ENCODE measurements at places on chromosomes 4 and X.
A peak's percentile ranks its signal among the peaks of the same experiment; 100 is the strongest.

DNA sequence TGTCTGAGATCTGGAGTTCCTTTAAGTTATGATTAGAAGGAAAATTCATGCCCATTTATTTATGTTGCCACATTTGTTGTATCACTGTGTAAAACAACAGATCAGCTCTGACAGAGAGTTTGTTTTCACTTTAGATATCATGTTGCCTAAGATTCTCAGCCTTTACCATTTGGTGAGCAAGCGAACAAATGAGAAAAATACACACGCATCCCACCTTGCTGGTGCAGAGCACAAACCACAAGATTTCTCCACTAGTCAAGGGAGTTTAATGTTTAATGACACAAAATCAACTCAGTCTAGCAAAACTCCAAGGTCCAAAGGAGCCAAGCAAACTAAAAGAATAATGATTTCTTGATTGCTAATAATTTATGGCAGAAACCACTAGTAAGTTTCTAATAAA is 27.7 kb downstream of the FGF5 start:
- no peak for DNase-seq

GRCh38 chr4:52979020-52979419 is 116.9 kb downstream of the RASL11B start:
- DNase-seq, result no peak

- no peak for DNase-seq
These were observed 116.4 kb upstream of the NKX1-1 start for GRCh38 chr4:1522606-1523005.

DNA sequence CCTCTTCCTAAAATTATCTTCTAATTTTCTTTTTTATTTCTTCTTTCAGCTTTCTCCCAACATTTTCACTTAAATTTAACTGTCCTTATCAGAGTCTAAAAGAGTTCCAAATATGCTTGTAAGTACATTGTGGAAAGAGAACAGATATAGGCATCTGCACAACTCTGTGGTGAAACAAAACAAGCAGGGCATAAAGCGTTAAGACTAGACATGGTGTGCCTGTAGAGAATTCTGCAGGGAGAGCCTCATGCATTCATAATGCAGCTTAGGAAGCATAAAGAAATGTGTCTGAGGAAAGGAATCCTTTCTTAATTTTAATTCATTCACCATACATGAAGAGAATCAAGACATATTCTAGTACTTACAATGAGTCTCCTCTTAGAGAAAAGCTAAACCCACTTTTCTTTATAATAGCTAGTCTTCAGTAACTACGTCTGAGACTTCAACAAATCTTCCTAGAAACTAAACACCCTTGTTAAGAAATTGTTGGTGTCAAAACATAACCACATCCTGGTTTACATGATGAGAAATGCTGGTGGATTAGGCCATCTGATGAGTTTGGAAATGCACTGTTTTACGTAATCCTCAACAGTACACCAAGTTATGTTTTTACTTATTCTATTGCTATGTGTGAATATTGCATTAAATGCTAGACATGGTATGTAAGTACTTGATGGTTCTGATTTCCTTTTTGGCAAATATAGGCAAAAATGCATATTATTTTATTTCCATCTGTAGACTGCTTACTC is 307.8 kb upstream of the GIMD1 start:
- peak; percentile 86 for DNase-seq

DNA sequence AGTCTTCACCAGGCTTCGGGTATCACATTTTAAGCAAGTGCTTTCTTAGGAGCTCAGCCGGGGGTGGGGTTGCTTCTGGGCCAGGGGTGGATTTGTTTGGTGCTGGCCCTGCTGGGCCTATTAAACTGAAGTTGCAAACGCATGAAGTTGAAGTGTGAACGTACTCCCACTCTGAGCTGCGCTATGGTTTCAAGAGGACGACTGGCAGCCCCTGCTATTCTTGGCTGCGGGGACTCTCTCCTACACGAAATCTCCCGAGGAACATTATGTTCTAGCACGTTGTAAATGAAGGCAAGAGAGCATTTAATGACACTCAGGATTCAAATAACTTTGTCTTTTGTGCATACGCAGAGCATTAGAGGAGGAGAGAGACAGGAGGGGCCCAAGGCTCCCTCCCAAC is 401.3 kb upstream of the BOD1L1 start:
- DNase-seq, result no peak

GRCh38 chr4:150799207-150799606 is 215.9 kb downstream of the LRBA start:
- no peak for DNase-seq

DNA sequence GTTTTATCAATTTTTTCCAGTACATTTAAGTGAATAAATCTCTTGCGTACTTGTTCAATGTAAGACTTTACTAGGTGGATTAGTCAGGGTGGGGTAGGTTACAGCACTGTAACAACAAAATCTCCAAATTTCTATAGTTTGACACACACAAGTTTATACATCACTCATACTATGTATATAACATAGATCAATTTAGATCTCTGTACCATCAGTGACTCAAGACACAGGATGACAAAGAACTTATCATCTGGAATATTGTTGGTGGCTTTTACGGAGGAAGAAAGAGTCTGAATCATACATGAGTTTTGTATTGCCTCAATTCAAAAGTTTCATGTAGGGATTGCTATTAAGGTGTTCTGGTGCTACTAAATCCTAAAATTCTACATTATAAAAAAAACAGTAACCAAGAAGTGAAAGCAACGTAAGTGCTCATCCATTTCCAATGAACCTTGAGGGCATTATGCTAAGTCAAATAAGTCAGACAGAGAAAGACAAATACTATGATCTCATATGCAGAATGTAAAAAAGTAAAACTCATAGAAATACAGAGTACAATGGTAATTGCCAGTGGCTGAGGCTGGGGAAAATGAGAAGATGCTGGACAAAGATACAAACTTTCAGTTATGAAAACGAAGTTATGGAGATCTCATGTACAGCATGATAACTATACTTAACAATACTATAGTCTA is 98.0 kb upstream of the DKK2 start:
- DNase-seq, result no peak

DNA sequence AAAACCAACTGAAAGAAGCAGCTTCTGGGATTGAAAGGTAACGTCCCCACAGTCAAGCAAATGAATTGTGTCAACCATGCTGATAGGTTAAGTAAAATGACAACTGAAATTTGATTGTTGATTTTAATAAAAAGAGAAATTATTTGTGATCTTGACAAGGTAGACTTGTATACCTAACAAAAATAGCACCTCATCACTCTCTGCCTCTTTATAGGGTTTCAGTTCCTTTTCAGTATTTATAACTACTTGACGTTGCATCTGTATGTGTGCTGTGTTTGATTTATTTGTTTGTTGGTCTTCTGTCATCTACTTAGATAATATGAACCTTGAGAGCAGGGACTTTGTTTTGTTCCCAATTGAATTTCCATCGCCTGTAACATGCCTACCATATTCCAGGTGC is 7.9 kb upstream of the PPP3CA start:
- no peak for DNase-seq

GRCh38 chrX:104430072-104430741 is 135.8 kb upstream of the IL1RAPL2 start:
- no peak for DNase-seq

GRCh38 chr4:173501592-173502150 is 28.4 kb downstream of the HAND2 start:
- no peak for DNase-seq

- no peak for DNase-seq
These were observed 4.3 kb downstream of the HADH start for GRCh38 chr4:107993969-107994368.

DNA sequence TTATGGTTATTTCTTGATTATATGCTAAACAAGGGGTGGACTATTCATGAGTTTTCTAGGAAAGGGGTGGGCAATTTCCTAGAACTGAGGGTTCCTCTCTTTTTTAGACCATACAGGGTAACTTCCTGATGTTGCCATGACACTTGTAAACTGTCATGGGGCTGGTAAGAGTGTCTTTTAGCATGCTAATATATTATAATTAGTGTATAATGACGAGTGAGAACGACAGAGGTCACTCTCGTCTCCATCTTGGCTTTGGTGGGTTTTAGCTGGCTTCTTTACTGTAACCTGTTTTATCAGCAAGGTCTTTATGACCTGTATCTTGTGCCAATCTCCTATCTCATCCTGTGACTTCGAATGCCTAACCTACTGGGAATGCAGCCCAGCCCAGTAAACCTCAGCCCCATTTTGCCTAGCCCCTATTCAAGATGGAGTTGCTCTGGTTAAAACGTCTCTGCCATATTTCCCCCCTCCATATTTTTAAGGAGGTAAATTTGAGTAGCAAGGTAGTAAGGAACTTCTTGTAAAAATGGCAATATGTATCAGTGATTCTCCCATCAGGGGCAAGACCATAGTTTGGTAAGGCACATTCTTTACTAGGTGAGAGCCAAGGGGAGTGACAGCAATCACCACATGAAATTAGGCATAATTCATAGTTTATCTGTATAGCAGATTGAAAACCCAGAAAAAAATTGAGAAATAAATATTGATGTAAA is 2.6 kb downstream of the CXCL2 start:
- DNase-seq, result no peak

DNA sequence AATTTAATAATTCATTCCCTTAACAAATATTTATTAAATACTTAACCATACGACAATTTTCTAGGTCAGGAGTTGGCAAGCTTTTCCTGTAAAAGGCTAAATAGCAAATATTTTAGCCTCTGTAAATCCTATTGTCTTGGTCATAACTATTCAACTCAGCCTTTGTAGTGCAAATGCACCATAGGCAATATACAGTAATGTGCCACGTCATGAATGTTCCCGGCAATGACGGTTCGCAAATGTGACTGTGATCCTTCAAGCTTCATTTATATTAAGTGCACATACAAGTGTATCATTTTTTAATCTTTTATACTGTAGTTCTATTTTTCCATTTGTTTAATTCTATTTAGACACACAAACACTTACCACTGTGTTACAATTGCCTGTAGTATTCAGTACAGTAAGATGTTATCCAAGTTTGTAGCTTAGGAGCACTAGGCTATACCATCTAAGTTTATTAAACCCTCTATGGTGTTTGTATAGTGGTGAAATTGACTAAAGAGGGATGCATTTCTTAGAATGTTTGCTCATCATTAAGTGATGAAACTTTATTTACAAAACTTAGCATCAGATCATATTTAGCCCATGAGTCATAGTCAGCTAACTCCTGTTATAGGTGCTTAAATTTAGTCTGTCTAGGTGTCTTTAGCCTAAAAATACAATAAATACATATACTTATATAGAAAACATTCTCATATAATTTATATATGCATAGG is 553.6 kb downstream of the STPG2 start:
- no peak for DNase-seq

DNA sequence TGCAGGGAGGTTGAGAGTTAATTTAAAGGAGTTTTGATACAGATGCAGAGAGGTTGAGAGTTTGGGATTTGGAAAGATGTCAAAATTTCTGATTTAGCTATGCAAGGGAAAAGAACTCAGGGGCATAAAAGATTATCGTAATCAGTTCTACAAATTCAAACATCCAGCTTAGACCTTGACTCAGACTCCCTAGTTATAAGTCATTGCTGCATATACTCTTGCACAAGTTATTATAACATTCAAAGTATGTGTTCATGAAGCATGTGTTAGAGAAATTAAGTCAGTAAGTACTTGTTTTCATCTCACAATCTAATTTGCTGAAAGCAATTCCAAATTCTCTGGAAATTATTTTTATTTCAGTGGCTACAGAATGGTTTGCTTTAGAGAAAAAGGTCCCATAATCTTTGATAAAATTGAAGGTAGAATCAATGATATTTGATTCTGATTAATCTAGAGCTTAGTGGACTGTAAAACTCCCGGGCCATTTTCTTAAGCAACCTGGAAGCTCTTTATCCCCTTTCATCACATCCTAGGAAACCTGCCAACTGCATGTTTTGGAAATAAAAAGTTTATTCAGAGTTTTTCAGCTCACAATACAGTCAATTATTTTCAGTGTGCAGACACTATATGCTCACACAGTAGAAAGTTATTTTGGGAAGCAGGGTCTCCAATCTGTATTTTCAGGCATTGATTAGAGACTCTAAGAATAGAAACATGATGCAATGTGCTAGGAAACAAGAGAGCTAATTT is 132.9 kb upstream of the SPANXC start:
- no peak for DNase-seq

GRCh38 chr4:13452927-13453579 is 31.1 kb downstream of the RAB28 start:
- no peak for DNase-seq

- no peak for DNase-seq
These were observed 331.0 kb downstream of the PCDH7 start for GRCh38 chr4:31051151-31051550.

- no peak for DNase-seq
These were observed 179.1 kb downstream of the CBR4 start for GRCh38 chr4:168830777-168831512.

DNA sequence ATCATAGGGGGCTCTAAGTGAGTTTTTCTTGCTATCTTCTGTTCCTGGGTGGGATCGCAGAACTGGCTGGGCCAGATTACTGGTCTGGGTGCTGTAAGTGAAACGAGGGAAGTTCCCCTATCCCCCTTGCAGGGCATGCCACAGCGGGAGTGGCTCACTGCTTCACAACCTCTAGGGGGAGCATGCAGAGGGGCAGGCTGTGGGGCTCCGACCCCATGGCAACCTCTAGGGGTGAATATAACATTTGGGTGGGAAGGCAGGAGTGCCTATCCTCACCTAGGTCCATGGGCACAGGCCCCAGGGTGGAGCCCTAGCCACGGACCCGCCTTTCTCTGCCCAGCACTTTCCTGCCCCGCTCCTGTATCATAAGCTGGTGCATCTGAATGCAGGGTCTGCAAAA is 1.7 kb upstream of the RRAGB start:
- DNase-seq, result peak; percentile 17

- DNase-seq, result no peak
These were observed 293.2 kb downstream of the FBXO8 start for GRCh38 chr4:173990126-173990868.

GRCh38 chrX:30653415-30654131 is at the start of gene GK:
TSS of gene GK (plus strand) at chrX:30653423. CDS start at chrX:30653538, 115 bp downstream.
- DNase-seq, result no peak

- no peak for DNase-seq
These were observed 838.2 kb downstream of the RAPGEF2 start for GRCh38 chr4:159941076-159941475.

DNA sequence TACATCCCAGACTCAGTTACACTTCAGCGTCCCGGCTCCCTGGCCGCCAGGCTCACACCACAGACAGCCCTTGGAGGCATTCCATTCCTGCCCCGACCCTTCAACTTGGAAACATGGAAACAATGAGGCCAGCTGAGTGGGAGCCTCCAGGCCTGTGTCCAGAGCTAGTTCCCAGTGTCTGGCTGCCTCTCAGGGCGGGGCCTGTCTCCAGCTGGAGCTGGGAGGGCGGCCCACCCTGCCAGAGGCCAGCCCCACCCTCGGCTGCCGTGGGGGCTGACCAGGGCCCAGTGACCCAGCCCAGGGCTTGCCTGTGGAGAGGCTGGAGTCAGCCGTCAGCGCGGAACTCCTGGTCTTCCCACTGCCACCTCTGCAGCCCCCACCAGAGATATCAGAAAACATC is 37.4 kb upstream of the SPON2 start:
- DNase-seq, result no peak
